ENCODE measurements at places on chromosomes 12 and 14.

- no peaks in the 10 kb centered on the region for H3K27me3 ChIP-seq
- DNase-seq, result no peak
- H3K4me3 ChIP-seq, result no peak overlapping the region
- no peak overlapping the region for H3K27ac ChIP-seq
These were observed 188.9 kb downstream of the NPAS3 start for GRCh38 chr14:33127531-33127930.

DNA sequence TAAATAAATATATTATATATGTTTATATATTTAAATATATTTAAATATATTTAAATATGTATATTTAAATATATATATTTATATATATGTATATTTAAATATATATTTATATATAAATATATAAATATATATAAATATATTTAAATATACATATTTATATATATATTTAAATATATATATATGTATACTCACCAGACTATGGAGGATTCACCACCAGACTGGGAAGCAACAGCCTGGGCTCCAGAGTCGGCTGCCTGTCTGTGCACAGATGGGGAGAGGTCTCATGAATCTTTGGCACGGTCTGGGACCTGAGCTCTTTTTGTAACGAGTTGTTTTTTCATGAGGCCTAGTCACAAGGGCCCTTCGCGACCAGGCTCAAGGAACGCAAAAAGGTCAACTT is 21.3 kb downstream of the NOC4L start:
- no peak for DNase-seq
- no peak overlapping the region for H3K4me3 ChIP-seq
- peaks cover 21% of the 10 kb centered on the region for H3K4me1 ChIP-seq
- H3K27me3 ChIP-seq, result peaks cover 2% of the 10 kb centered on the region
- H3K27ac ChIP-seq, result no peak overlapping the region

DNA sequence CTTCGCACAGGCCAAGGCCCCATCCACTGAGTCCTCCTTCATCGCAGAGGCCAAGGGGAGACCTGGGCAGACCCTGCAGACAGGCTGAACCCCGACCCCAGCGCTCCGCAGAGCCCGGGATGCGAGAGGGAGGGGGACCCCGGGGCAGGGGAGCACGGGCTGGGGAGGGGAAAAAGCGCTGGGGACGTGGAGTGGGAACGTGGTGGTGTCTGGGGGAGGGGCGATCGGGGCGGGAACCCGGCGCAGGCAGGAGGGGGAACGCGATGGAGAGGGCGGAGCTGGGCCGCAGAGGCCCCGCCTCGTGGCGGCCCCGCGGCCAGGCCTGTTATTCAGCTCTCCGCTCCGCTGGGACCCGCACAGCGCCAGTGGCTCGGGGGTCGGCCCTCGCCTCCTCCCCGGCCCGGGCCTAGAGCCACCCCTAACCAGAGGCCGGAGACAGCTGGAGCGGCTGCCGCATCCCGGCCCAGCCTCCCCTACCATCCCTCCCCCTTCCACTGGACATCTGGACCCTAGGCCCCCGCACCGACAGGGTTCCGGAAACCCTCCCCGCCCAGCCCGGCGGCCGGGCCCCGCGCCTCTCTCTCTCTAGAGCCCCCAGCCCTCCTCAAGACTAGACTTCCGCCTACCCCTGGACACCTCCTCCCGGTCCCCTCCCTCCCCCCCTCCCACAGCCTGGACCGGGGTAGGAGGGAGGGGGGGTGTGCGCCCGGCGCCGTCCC is at the start of gene ARHGEF25:
Gene ARHGEF25, plus strand, starts transcription at position 328 of the 719 bp plus-strand sequence. CDS start 460 bp downstream, outside the sequence.
- H3K4me1 ChIP-seq, result peaks cover 14% of the 10 kb centered on the region
- no peaks in the 10 kb centered on the region for H3K36me3 ChIP-seq
- H3K4me3 ChIP-seq, result peak within 1 kb of the TSS; percentile 61
- no peak within 1 kb of the TSS for H3K27ac ChIP-seq
- no peak for DNase-seq
- no peaks in the 10 kb centered on the region for H3K27me3 ChIP-seq

- H3K27me3 ChIP-seq, result no peaks in the 10 kb centered on the region
- peak overlapping the region; percentile 92 for H3K4me3 ChIP-seq
- peaks cover 5% of the 10 kb centered on the region for H3K36me3 ChIP-seq
- H3K27ac ChIP-seq, result peak overlapping the region; percentile 32
- peaks cover 32% of the 10 kb centered on the region for H3K4me1 ChIP-seq
These were observed 4.6 kb downstream of the BTG1 start for GRCh38 chr12:92140896-92141536.

DNA sequence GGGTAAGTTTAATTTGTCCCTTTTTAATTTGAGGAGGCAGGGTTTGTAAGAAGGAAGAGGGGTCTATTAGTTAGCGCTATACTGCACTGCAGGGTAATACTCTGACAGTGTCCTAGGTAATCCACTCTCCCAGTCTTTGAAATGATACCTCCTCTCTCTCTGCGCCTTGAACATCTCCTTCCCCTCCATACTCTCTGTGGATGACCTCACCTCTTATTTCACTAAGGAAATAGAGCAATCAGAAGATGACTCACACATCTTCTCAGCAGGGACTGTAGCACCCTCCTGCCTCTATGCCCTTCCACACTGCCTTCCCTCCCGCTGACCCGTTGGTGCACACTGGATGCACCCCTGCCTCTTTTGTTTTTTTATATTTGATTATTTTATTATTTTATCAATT is 94.2 kb downstream of the GRIP1 start:
- DNase-seq, result peak; percentile 17
- no peak overlapping the region for H3K4me3 ChIP-seq

- peaks cover 6% of the 10 kb centered on the region for H3K36me3 ChIP-seq
- no peak for DNase-seq
- H3K27ac ChIP-seq, result no peak overlapping the region
- H3K27me3 ChIP-seq, result no peaks in the 10 kb centered on the region
- H3K4me1 ChIP-seq, result no peaks in the 10 kb centered on the region
These were observed 22.1 kb downstream of the SCYL2 start for GRCh38 chr12:100289038-100289437.

DNA sequence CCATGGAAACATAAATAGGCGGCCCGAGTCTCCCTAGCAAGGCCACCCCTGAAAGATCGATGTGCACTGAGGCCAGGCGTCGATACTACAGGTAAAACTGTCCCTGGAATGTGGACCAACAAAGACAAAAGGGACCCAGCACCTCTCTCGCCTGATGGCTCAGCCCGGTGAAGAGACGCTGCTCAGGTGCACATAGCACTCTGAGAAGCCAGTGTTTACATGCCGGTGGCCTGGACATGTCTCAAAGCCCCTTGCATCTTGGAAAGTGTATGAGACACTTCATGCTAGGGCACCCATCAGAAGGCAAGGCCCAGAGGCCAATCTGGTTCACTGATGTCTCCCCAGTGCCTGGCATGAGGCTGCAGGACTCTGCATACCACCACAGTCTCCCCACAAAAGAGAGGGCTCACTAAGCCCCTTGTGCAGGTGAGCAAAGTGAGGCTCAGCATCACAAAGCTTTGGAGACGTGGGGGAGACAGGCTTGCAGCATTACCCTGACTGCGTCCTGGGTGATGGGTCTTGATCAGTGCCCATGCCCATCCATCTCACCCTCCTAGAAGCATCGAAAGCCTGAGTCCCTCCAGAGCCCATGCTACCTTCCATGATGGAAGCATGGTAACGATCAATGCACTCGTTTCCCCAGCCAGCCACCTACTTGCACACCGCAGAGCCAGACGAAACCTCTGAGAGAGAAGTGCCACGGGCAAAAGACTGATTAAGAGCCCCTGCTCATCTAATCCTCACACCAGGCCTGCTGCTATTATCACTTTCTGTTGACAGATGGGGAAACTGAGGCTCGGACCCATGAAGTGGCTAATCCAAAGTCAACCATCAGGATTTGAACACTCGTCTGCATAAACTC is 16.1 kb downstream of the BCL11B start:
- H3K27me3 ChIP-seq, result peaks cover 7% of the 10 kb centered on the region
- H3K4me3 ChIP-seq, result no peak overlapping the region
- H3K27ac ChIP-seq, result no peak overlapping the region
- no peak for DNase-seq

- H3K4me3 ChIP-seq, result no peak overlapping the region
- H3K4me1 ChIP-seq, result peaks cover 8% of the 10 kb centered on the region
- H3K27ac ChIP-seq, result no peak overlapping the region
These were observed 9.4 kb downstream of the CCDC184 start for GRCh38 chr12:48192861-48193260.

- no peaks in the 10 kb centered on the region for H3K36me3 ChIP-seq
- H3K27ac ChIP-seq, result no peak overlapping the region
- H3K4me3 ChIP-seq, result peak overlapping the region; percentile 35
- H3K27me3 ChIP-seq, result no peaks in the 10 kb centered on the region
- H3K4me1 ChIP-seq, result no peaks in the 10 kb centered on the region
These were observed 1181.2 kb downstream of the VRK1 start for GRCh38 chr14:97978341-97978740.

DNA sequence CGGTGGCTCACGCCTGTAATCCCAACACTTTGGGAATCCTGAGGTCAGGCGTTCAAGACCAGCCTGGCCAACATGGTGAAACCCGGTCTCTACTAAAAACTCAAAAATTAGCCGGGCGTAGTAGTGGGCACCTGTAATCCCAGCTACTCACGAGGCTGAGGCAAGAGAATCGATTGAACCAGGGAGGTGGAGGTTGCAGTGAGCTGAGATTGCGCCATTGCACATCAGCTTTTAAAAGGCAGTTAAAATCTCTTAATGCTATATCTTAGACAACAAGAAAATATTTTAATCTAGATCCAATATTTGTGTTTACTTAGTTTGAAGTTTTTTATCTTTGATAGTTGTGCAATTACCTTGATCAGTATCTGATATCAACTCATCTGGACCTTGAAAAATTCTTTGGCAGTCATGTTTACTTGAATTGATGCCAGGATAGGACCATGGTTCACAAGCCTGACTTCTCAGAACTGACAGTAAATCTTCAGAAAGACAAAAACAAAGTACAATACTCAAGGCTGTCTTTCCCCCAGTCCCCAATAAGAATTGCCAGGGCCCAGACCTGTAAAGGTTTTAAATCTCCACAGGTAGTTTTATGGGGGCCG is 135.0 kb upstream of the AEBP2 start:
- no peak overlapping the region for H3K27ac ChIP-seq
- no peak overlapping the region for H3K4me3 ChIP-seq
- peaks cover 7% of the 10 kb centered on the region for H3K4me1 ChIP-seq
- no peak for DNase-seq

DNA sequence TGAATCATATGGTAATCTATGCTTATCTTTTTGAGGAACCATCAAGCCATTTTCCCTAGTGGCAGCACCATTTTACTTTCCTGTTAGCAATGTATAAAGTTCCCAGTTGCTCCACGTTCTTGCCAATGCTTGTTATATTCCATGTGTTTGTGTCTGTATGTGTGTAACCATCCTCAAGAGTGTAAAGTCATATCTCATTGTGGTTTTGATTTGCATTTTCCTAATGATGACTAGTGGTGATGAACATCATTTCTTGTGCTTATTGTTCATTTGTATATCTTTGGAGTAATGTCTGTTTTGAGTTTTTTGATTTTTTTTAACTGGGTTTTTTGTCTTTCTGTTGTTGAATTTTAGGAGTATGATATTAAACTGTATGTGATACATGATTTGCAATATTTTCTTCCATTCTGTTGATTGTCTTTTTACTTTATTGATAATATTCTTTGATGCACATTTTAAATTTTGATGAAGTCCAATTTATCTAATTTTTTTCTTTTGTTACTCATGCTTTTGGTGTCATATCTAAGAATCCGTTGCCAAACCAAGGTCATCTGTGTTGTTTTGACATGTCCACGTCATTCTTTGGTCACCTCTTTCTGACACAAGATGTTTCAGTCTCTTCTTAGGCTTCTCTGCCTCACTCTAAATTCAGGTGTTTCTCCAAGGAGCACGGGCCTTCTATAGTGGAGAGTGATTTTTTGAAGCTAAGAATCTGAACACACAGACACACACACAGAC is 36.1 kb downstream of the PPHLN1 start:
- no peaks in the 10 kb centered on the region for H3K36me3 ChIP-seq
- H3K4me1 ChIP-seq, result no peaks in the 10 kb centered on the region
- H3K27me3 ChIP-seq, result no peaks in the 10 kb centered on the region
- no peak overlapping the region for H3K27ac ChIP-seq
- DNase-seq, result peak; percentile 14
- H3K4me3 ChIP-seq, result no peak overlapping the region

DNA sequence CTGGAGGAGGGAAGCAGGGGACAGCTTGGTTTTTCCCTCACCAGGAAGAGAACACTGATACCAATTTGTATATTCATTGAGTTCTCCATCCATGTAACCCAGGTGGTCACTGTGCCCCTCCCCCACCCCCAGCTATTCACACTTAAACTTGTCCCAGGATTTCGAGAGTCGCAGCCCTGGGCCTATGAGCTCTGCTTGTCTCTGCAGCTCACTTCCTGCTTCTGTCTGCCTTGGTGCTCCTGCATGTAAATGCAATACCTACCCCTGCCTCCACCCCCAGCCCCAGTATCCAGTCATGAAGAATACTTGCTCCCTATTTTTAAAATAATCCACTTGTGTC is 452.2 kb downstream of the BCL11B start:
- H3K27me3 ChIP-seq, result no peaks in the 10 kb centered on the region
- H3K4me1 ChIP-seq, result no peaks in the 10 kb centered on the region
- no peaks in the 10 kb centered on the region for H3K36me3 ChIP-seq
- H3K27ac ChIP-seq, result no peak overlapping the region
- DNase-seq, result no peak

DNA sequence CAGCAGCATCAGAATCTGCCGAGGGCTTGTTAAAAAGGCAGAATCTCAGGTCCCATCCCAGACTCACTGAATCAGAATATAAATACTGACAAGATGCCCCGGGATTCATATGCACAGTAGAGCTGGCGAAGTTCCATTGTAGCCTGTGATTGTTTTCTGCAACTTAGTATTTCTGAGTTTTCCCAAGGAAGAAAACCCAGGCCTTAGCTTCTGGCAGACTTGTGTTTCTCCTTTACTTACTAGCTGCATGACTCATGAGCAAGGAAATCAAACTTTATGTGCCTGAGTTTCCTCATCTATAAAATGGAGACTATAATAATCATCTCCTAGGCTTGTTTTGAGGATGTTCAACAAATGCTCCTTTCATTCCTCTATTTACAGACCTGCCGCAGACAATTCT is 278.5 kb upstream of the PLEKHG7 start:
- no peaks in the 10 kb centered on the region for H3K4me1 ChIP-seq
- peak; percentile 30 for DNase-seq
- no peak overlapping the region for H3K27ac ChIP-seq

- no peak overlapping the region for H3K27ac ChIP-seq
- no peaks in the 10 kb centered on the region for H3K27me3 ChIP-seq
- H3K4me1 ChIP-seq, result no peaks in the 10 kb centered on the region
- no peak overlapping the region for H3K4me3 ChIP-seq
- no peak for DNase-seq
These were observed 275.2 kb downstream of the GXYLT1 start for GRCh38 chr12:41869432-41869831.

- H3K27ac ChIP-seq, result no peak overlapping the region
- H3K27me3 ChIP-seq, result peaks cover 2% of the 10 kb centered on the region
- H3K4me1 ChIP-seq, result no peaks in the 10 kb centered on the region
- no peak for DNase-seq
- H3K36me3 ChIP-seq, result no peaks in the 10 kb centered on the region
- no peak overlapping the region for H3K4me3 ChIP-seq
These were observed 45.2 kb upstream of the MYL2 start for GRCh38 chr12:110965574-110965973.

GRCh38 chr14:24176599-24176998 is 4.7 kb downstream of the REC8 start:
- no peak overlapping the region for H3K27ac ChIP-seq
- H3K4me1 ChIP-seq, result peaks cover 15% of the 10 kb centered on the region
- H3K36me3 ChIP-seq, result peaks cover 18% of the 10 kb centered on the region
- DNase-seq, result no peak
